ENCODE measurements at places on chromosomes 4 and X. TPM values are rescaled to one million over a fixed set of nuclear protein-coding genes. Genes with fewer than 3 reads are reported as not detected.

The SSX4B gene
- not detected for total RNA-seq

The PDZD4 gene
- 4.3 TPM for total RNA-seq

The GPR34 gene
- not detected for total RNA-seq

- no peak for DNase-seq
Measured at GRCh38 chrX:49951524-49952193, 29.3 kb downstream of the CLCN5 start.

Data from Caki2 (cell line).